ENCODE measurements at places on chromosomes 5 and 9. TPM values are rescaled to one million over a fixed set of nuclear protein-coding genes. Genes with fewer than 3 reads are reported as not detected.
A peak's percentile ranks its signal among the peaks of the same experiment; 100 is the strongest.

GRCh38 chr5:150517272-150518152 is 9.6 kb downstream of the NDST1 start:
- H3K36me3 ChIP-seq: peaks cover 22% of the 10 kb centered on the region
- no peak overlapping the region for H3K4me3 ChIP-seq
- H3K27me3 ChIP-seq: no peaks in the 10 kb centered on the region
- peak; percentile 98 for DNase-seq
- peaks cover 31% of the 10 kb centered on the region for H3K4me1 ChIP-seq

GRCh38 chr5:33766023-33766422 is 125.8 kb downstream of the ADAMTS12 start:
- H3K4me1 ChIP-seq: peaks cover 8% of the 10 kb centered on the region
- no peak for DNase-seq
- no peak overlapping the region for H3K27ac ChIP-seq
- no peak overlapping the region for H3K4me3 ChIP-seq
- no peaks in the 10 kb centered on the region for H3K27me3 ChIP-seq

Gene SGCD
- 5.8 TPM for polyA plus RNA-seq

DNA sequence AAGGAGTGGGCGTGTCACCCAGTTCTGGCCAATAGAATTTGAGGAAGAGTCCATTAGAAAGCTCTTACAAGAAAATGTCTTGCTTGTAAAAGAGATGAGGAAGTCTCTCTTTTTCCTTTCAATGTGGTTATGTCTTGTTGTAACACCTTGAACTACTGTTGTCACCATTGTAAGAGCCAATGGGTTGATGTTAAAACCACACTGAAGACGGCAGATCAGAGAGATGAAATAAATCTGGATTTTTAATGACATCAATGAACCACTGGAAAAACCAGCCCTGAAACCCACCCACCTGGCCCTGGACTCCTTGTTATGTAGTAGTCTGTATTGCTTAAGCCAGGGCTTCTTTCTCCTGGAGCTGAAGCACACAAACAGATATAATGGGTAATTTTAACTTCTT is 83.8 kb upstream of the ERCC6L2 start:
- H3K4me3 ChIP-seq: no peak overlapping the region
- H3K27ac ChIP-seq: no peak overlapping the region
- peaks cover 20% of the 10 kb centered on the region for H3K27me3 ChIP-seq
- no peak for DNase-seq
- H3K4me1 ChIP-seq: peaks cover 9% of the 10 kb centered on the region
- no peaks in the 10 kb centered on the region for H3K36me3 ChIP-seq

- H3K4me3 ChIP-seq: no peak overlapping the region
- H3K4me1 ChIP-seq: no peaks in the 10 kb centered on the region
- peak; percentile 24 for DNase-seq
- no peaks in the 10 kb centered on the region for H3K36me3 ChIP-seq
These were observed 73.3 kb downstream of the SH3TC2 start for GRCh38 chr5:148989567-148989966.

GRCh38 chr5:121719255-121719654 is 132.4 kb upstream of the FTMT start:
- no peaks in the 10 kb centered on the region for H3K36me3 ChIP-seq
- DNase-seq: no peak
- H3K27ac ChIP-seq: no peak overlapping the region
- H3K27me3 ChIP-seq: no peaks in the 10 kb centered on the region
- H3K4me3 ChIP-seq: no peak overlapping the region

GRCh38 chr9:81801190-81801589 is 111.8 kb upstream of the TLE1 start:
- H3K27me3 ChIP-seq: no peaks in the 10 kb centered on the region
- no peak overlapping the region for H3K27ac ChIP-seq
- DNase-seq: peak; percentile 51
- H3K4me3 ChIP-seq: no peak overlapping the region
- no peaks in the 10 kb centered on the region for H3K36me3 ChIP-seq

Gene TAF11L5
- polyA plus RNA-seq: not detected

- no peak overlapping the region for H3K27ac ChIP-seq
- H3K4me3 ChIP-seq: no peak overlapping the region
- no peak for DNase-seq
- H3K4me1 ChIP-seq: no peaks in the 10 kb centered on the region
These were observed 44.7 kb downstream of the GGTA1 start for GRCh38 chr9:121454972-121455371.

GRCh38 chr5:540071-540905 is 16.0 kb upstream of the SLC9A3 start:
- no peak for DNase-seq
- H3K27ac ChIP-seq: no peak overlapping the region
- H3K4me1 ChIP-seq: no peaks in the 10 kb centered on the region
- H3K27me3 ChIP-seq: peaks cover 42% of the 10 kb centered on the region

GRCh38 chr5:173618927-173619519 is 2.6 kb upstream of the BOD1 start:
- no peaks in the 10 kb centered on the region for H3K4me1 ChIP-seq
- no peaks in the 10 kb centered on the region for H3K27me3 ChIP-seq
- peak; percentile 58 for DNase-seq
- no peaks in the 10 kb centered on the region for H3K36me3 ChIP-seq

- no peak overlapping the region for H3K4me3 ChIP-seq
- H3K4me1 ChIP-seq: peaks cover 5% of the 10 kb centered on the region
- peak; percentile 35 for DNase-seq
- H3K27me3 ChIP-seq: no peaks in the 10 kb centered on the region
- no peaks in the 10 kb centered on the region for H3K36me3 ChIP-seq
These were observed 105.3 kb downstream of the RASGRF2 start for GRCh38 chr5:81065492-81065891.

Gene TNFSF15
- 0.01 TPM for polyA plus RNA-seq

DNA sequence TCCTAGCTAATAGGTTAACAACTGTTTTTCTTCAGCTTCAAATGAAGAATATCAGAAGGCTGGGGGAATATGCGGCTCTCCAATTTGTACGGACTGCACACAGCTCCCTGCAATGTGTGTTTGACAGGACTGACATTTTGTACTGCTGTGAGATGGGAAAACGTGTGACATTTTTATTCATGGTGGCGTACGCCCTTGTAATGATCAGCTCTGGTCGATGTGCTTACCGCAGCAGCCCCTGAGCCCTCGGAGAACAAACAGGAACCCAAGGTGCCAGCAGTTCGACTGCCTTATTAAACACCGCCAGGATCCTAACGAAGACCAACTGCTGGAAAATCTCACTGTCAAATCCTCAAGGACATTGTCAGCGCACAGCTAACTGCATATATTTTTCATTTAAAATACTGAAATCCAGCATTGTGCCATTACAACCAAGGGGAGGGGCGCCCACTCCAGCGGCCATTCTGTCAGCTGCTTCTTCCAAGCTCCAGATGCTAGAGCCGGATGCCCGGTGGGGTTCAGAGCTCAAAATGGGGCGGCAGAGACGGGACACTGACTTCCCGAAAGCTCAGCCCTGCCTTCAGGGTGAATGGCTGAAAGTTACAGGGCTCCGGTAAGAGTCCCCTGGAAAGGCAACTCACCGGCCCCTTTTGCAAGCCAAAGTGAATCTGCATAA is 66.8 kb downstream of the CRB2 start:
- DNase-seq: no peak
- H3K27ac ChIP-seq: no peak overlapping the region
- no peaks in the 10 kb centered on the region for H3K27me3 ChIP-seq
- no peaks in the 10 kb centered on the region for H3K36me3 ChIP-seq

Gene LCN15
- not detected for polyA plus RNA-seq

DNA sequence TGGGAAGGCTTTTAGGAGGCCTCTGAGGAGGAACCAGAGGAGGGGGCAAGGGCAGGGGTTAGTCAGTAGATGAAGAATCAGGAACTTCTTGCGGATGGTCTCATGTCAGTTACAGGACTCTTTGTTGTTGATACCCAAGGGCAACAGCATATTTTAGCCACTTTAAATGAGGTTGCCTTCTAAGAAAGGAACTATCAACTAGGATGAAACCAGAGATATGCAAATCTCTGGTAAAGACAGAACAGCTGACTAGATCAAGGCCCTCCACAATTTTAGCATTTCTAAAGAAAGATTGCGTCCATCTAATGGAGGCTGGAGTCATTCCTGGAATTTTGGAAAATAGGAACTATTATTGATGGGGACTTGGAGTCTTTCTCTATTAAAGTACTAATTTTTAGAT is 57.7 kb upstream of the KLF4 start:
- no peaks in the 10 kb centered on the region for H3K27me3 ChIP-seq
- H3K4me3 ChIP-seq: no peak overlapping the region
- peaks cover 12% of the 10 kb centered on the region for H3K4me1 ChIP-seq
- H3K27ac ChIP-seq: no peak overlapping the region
- H3K36me3 ChIP-seq: no peaks in the 10 kb centered on the region

GRCh38 chr9:27339661-27340284 is 42.8 kb upstream of the EQTN start:
- no peak overlapping the region for H3K4me3 ChIP-seq
- H3K27ac ChIP-seq: no peak overlapping the region
- H3K36me3 ChIP-seq: no peaks in the 10 kb centered on the region
- peaks cover 37% of the 10 kb centered on the region for H3K27me3 ChIP-seq
- DNase-seq: no peak
- no peaks in the 10 kb centered on the region for H3K4me1 ChIP-seq

Gene SPATA6L
- 0.60 TPM for polyA plus RNA-seq

Gene RMND5B
- 19.5 TPM for polyA plus RNA-seq

DNA sequence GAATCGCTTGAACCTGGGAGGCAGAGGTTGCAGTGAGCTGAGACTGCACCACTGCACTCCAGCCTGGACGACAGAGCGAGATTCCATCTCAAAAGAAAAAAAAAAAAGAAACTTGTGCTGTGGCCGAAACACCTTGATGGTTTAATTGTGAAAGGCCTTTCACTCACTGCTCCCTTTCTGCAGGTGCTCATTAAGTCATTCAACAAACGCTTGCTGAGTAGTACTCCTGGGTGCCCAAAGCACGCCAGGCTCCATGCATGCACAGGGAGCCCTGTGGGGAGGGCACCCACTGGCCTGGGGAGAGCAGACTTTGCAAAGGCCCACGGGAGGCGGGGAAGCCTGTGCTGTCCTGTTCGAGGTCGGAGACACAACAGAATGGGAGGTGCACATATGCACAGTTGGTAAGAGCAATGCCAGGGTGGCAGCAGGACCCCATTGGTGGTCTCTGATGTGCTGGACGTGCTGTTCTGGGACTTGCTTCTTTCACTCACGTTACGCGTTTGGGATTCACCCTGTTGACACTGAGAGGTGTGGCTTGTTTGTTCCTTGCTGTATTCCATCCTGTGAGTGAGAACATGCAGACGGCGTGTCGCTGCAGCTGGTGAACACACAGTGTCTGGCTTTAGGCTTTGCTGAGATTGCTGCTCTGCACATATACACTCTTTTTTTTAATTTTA is 3.0 kb upstream of the ENTPD2 start:
- peaks cover 45% of the 10 kb centered on the region for H3K27me3 ChIP-seq
- peaks cover 3% of the 10 kb centered on the region for H3K4me1 ChIP-seq
- H3K36me3 ChIP-seq: no peaks in the 10 kb centered on the region
- H3K27ac ChIP-seq: no peak overlapping the region
- DNase-seq: no peak

- H3K4me3 ChIP-seq: no peak overlapping the region
- no peak overlapping the region for H3K27ac ChIP-seq
- H3K36me3 ChIP-seq: no peaks in the 10 kb centered on the region
These were observed 7.4 kb downstream of the MEGF10 start for GRCh38 chr5:127298036-127298429.

- H3K4me3 ChIP-seq: no peak overlapping the region
- no peaks in the 10 kb centered on the region for H3K4me1 ChIP-seq
- no peak for DNase-seq
- no peaks in the 10 kb centered on the region for H3K36me3 ChIP-seq
These were observed 32.1 kb downstream of the TRMO start for GRCh38 chr9:97889941-97890887.

GRCh38 chr9:123073441-123073840 is 40.0 kb downstream of the GPR21 start:
- no peaks in the 10 kb centered on the region for H3K27me3 ChIP-seq
- DNase-seq: no peak
- H3K27ac ChIP-seq: peak overlapping the region; percentile 37
- peaks cover 9% of the 10 kb centered on the region for H3K4me1 ChIP-seq
- H3K36me3 ChIP-seq: peaks cover 13% of the 10 kb centered on the region
- no peak overlapping the region for H3K4me3 ChIP-seq

DNA sequence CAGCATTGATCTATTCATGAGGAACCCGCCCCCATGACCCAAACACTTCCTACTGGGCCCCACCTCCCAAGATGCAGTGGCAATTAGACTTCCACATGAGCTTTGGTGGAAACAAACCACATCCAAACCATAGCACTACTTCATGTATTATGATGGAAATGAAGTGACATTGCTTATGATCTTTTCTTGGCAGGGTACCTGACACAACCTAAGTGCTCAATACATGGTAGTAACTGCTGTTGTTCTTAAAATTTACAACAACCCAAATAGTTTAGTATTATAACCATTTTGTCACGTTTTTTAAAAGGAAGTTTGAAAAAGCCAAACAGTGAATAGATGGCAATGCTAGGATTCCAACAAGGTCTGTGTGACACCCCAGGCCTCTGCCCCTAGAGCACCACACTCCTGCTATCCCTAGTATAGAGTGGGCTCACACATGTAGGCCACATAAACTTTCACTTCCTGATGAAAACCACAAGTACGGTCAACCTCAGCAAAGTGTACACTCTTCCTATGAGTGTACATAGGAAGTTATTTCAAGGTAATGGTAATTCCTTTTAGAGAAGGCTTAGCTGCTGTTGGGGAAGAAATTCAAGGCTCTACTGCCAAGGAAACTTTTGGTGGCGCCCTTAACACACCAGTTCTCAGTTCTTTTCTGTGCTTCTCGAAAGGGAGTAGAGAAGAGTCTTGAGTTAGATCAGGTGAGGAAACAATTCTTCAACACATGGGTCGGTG is 97.6 kb downstream of the ARSB start:
- H3K36me3 ChIP-seq: no peaks in the 10 kb centered on the region
- peak; percentile 25 for DNase-seq

- no peaks in the 10 kb centered on the region for H3K36me3 ChIP-seq
- DNase-seq: peak; percentile 50
- H3K4me3 ChIP-seq: no peak overlapping the region
- H3K27me3 ChIP-seq: no peaks in the 10 kb centered on the region
- H3K27ac ChIP-seq: peak overlapping the region; percentile 52
These were observed 174.6 kb downstream of the CD180 start for GRCh38 chr5:67021962-67022361.

DNA sequence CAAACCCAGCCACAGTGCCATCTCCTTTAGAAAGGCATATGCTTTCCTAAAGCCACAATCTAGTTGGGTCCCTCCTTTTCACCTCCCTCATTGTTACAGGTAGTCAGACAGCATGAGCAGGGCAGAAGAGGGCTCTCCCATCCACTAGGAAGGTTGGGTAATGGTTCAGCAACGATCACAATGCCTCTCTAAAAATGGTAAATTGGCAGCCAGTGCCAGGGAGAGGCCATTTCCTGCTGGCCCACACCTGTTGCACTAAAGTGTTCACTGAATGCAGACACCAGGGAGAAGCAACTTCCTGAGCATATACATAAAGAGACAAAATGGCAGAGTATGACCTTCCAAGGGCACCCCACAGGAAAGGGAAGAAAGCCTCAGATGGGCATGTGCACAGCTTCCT is 31.3 kb upstream of the DAP start:
- no peaks in the 10 kb centered on the region for H3K27me3 ChIP-seq
- H3K4me3 ChIP-seq: no peak overlapping the region
- H3K27ac ChIP-seq: no peak overlapping the region
- H3K36me3 ChIP-seq: no peaks in the 10 kb centered on the region

All from IMR-90 (cell line).